ENCODE measurements at places on chromosomes 12 and 14. TPM values are rescaled to one million over a fixed set of nuclear protein-coding genes. Genes with fewer than 3 reads are reported as not detected.

The TM7SF3 gene
- total RNA-seq: 51.2 TPM

The PDE3A gene
- total RNA-seq: 32.3 TPM

The CCDC92 gene
- 16.6 TPM for total RNA-seq

The KIF5A gene
- 2.7 TPM for total RNA-seq

The TTC9 gene
- 1.7 TPM for total RNA-seq

The ASPG gene
- not detected for total RNA-seq

The KLRC4 gene
- not detected for total RNA-seq

The CCDC175 gene
- not detected for total RNA-seq
